ENCODE measurements at places on chromosomes 1 and 21.

DNA sequence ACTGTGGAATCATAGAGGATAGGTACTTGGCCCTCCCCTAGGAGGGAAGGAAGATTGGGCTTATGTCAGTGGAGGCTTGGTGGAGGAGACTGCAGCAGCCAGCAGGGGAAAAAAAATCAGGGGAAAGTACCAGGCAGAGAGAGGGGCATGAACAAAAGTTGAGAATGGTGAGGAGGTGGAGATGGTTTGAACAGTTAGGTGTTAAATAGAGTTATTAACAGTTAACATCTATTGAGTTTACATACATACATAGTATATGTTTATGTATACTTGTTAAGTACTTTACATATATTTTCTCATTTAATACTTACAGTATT lies 136.5 kb upstream of the HNRNPU start:
- no peak for DNase-seq

GRCh38 chr1:89822109-89822962 lies 1.5 kb downstream of the LRRC8D start:
- no peak for DNase-seq

GRCh38 chr21:36347278-36347961 lies 27.4 kb downstream of the MORC3 start:
- no peak for DNase-seq

DNA sequence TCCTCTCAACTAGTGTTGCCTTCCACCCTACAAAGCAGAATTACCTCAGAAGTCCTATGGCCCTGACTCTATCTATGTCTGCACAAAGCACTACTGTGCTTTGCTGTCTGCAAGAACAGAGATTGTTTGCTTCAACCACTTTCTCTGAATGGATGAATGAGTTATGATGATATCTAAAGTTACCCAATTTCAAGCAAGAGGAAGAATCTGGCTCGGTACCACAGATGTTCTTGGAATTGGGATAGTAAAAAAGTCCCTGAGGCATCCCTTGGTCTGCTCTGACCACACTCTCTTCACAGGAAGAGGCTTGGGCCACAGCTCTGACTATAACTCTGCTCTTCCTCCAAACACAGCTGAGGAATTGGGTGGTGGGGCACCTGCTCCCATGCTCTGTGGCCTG lies 31.2 kb downstream of the MTARC1 start:
- no peak for DNase-seq

DNA sequence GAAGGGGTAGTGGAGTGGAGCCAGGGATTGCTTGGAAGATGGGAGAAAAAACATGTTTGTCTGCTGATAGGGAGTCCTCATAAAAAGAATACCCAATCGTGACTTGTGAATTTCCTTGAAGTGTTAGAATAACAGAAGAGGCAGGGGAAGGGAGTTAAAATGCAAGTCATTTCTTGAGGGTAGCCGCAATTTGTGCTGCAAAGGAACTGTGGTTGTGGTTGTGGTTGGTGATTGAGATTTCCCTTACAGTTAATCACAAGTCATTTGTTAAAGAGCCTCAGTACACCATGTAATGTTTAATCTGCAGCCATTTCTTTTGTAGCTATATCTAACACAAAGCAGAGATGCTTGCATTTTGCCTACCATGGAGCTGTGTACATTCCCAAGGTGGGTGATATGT lies 38.5 kb upstream of the EGLN1 start:
- no peak for DNase-seq

GRCh38 chr1:39542924-39543323 lies 33.7 kb downstream of the PABPC4 start:
- no peak for DNase-seq

DNA sequence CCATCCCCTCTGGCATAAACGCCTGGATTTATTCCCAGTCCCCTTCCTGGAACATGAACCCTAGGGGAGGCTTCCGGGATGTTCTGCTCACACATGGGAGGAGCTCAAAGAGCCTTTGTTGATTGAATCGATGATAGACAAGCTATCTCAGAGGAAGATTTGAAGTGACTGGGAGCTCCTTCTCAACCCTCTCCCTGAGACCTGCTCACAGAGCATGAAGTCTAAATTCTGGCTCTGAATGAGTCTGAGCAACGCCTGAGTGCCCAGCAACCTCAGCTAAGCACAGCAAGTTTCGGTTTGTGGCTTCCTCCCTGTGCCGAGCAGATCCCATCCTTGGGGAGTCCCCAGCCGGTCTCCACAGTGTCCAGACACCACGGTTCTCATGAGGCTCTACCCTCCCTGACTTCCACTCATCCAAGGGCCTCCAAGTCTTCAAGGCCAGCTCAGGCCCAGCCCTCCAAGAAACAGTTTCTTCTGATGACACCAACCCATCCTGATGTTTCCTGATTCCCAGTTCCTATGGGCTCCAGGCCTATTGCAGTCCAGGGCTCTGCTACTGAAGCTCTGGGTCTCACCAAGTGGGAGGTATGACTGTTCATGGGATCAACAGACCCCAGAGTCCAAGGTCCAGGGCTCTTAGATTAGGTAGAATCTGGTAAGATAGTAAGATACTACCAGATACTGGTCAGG lies 190.8 kb downstream of the DYRK1A start:
- DNase-seq: no peak

DNA sequence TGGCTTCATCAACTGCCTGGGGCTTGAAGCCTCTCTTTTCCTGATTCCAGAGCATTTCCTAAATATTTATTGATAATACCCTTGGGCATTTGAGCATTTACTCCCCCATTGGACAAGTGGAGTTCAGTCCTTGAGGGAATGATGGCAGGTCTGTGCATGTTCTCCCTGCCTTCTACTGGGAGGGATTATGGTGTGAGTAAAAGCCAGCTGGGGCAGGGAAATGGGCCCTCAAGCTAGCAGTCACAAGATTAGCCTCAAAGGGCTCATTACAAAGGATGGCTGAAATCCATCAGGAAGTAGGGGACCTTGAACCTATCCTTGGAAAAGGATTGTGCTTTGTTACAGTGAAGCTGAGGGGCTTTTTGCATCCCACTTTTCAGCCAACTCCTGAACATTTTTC lies 24.2 kb upstream of the OSBPL9 start:
- no peak for DNase-seq

GRCh38 chr1:243723050-243723449 lies 127.0 kb downstream of the AKT3 start:
- peak; percentile 82 for DNase-seq

- no peak for DNase-seq
Measured at GRCh38 chr1:17359031-17359430, 13.0 kb upstream of the PADI6 start.

DNA sequence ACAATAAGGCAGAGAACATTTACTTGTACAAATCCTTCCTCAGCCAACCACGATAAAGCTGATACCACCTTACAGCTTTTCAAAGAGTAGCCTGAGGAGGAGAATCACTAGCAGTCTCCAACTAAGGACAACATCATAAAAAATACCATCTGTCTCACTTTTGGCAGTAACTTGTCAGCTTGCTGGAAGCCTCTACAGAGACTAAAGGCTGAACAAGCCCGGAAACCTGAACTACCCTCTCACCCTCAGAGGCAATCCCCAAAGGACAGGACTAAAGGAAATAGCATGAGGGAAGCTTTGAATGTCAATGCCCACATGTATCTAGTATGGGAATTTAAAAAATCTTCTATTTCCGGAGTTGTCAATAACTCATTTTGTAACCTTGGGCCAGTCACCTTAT lies 10.6 kb downstream of the SRSF4 start:
- DNase-seq: peak; percentile 81

DNA sequence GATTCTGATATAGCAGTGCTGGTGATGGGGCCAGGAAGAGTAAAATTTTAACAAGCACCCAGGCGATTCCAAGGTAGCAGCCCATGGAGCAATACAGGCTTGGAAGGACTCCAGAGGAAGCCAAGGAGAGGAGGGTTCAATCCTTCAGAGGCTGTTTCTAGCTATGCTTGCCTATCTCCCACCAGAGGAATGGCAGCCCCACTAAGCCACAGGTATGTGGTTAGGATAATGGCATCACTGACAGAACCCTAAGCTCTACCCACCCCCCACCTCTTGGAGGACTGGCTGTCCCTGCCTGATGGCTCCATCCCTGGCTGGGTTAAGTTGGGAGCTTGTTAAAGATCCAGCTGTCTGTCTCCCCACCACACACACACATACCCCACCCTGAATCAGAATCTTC lies 19.3 kb upstream of the PTAFR start:
- DNase-seq: no peak

GRCh38 chr1:88983791-88984559 lies 8.5 kb downstream of the KYAT3 start:
- no peak for DNase-seq

GRCh38 chr1:43274125-43274803 lies 4.5 kb downstream of the TMEM125 start:
- no peak for DNase-seq

- no peak for DNase-seq
Measured at GRCh38 chr1:184160236-184160635, 108.7 kb downstream of the TSEN15 start.

GRCh38 chr1:13725714-13726175 lies 25.8 kb downstream of the PRDM2 start:
- DNase-seq: no peak

GRCh38 chr1:85326336-85326735 lies 49.9 kb upstream of the BCL10 start:
- DNase-seq: no peak

DNA sequence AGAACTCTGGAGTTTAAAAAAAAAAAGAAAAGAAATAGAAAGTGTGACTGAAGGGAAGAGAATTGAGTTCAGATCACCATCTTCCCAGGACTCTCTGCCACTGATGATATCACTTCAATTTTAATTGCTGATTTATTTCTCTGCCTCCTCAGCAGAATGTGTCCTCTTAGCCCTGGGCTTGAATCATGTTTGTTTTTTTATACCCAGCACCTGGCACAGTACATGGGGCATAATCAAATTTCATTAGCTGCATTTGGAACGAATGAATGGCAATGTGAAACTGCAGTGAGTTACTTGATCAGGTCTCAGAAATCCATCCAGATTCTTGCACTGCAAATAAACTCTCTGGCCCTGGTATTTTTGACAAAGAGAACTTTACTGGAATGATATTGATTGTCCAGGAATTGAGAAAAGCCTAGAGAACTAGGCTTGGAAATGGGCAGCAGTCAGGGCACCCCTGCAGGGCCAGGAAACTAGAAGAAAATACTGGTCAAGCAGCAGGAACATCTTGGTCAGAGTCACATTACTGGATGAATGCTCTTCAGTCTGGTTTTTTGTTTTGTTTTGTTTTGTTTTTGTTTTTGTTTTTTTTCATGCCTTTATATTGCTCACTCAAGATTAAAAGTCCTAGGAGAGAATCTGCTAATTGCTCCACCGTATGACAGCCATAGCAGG lies 103.8 kb upstream of the FAM78B start:
- no peak for DNase-seq

GRCh38 chr1:90045853-90046563 lies 51.1 kb downstream of the ZNF326 start:
- DNase-seq: no peak

- no peak for DNase-seq
Measured at GRCh38 chr1:207070811-207071210, 17.7 kb downstream of the PFKFB2 start.

GRCh38 chr1:27569088-27569460 lies 34.9 kb downstream of the AHDC1 start:
- no peak for DNase-seq

GRCh38 chr1:237324226-237324625 lies 282.2 kb downstream of the RYR2 start:
- no peak for DNase-seq

- DNase-seq: no peak
Measured at GRCh38 chr1:167128261-167129227, 34.7 kb downstream of the STYXL2 start.

- no peak for DNase-seq
Measured at GRCh38 chr1:226976276-226976977, 36.3 kb downstream of the COQ8A start.

DNA sequence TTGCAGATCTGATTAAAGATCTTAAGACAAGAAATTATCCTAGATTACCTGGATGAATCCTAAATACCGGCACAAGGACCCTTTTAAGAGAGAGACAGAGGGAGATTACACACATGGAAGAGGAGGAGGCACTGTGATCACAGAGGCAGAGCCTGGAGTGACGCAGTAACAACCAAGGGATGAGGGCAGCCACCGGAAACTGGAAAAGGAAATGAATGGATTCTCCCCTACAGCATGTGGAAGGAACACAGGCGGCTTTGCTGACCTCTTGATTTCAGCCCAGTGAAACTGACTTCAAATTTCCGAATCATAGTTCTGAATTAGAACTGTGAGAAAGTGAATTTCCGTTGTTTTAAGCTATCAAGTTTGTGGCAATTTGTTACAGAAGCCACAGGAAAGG lies 50.2 kb upstream of the IVNS1ABP start:
- DNase-seq: no peak

GRCh38 chr1:36765785-36766300 lies 268.5 kb downstream of the GRIK3 start:
- no peak for DNase-seq

DNA sequence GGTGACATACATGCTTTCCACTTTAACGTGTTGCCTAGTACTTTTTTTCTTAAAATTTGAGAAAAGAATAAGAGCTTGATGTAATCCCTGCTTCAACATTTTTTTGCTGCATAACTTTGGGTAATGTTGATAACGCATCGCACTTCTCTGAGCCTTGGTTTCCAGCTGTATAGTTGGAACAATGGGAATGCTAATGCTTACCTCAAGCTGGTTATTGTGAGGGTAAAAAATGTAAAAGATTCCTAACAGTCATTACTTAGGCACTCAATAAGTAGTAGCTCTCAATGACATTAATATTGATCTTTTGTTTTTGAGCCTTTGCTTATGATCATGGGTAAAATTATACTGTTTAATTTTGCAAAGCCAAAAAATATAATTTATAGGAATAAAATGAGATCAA lies 683.3 kb upstream of the CXADR start:
- no peak for DNase-seq

DNA sequence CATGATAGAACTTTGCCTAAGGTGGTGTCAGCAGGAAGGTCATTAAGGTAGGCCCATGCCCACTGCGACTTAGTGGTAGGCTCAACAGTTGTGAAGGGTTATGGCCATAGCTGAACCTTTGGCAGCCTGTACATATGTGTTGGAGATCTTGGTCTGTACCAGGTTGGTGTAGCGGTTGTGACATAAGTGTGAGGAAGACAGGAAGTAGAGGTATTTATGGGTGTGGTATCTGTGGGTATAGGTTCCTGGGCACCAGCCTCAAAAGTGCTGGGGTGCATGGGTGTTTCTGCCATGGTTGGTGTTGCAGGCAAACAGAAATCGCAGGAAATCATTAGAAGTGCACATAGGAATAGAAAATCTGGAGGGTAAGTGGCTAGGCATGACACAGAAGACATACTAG lies 18.6 kb upstream of the LRIF1 start:
- DNase-seq: no peak

DNA sequence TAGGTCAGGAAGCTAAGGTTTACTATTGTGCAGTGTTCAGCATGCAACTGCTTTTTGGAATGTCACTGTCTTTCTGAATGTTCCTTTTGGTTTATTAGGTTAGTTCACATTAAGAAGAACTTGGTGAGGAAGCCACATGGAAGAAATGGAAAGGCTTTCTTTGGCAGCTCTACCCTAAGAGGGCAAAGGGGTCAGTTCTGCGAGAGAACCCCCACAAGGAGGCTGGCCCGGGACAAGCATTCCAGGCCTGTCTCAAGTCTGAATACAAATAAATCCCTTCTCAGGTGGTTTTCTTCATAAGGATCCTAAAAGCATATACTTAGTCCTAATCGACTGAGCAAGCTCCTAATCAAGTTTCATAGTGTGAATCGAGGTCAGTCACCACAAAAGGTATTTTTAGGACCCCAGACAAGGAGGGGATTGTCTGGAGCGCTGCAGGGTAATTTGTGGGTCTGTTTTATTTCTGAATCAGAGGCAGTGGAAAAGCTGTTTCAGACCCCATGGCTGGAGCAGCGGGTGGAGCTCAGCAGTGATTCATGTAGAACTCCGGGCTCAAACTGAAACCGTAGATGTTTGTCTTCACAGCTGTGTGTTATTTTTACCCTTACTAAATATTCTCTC lies 63.3 kb downstream of the ERG start:
- no peak for DNase-seq
